ENCODE measurements at places on chromosomes 16 and 17.

GRCh38 chr17:40499551-40500189 lies 1.8 kb downstream of the TNS4 start:
- DNase-seq, result no peak

GRCh38 chr17:43864161-43864984 lies 17.4 kb downstream of the CD300LG start:
- DNase-seq, result no peak

GRCh38 chr16:19361587-19361986 lies 56.1 kb upstream of the TMC5 start:
- no peak for DNase-seq

DNA sequence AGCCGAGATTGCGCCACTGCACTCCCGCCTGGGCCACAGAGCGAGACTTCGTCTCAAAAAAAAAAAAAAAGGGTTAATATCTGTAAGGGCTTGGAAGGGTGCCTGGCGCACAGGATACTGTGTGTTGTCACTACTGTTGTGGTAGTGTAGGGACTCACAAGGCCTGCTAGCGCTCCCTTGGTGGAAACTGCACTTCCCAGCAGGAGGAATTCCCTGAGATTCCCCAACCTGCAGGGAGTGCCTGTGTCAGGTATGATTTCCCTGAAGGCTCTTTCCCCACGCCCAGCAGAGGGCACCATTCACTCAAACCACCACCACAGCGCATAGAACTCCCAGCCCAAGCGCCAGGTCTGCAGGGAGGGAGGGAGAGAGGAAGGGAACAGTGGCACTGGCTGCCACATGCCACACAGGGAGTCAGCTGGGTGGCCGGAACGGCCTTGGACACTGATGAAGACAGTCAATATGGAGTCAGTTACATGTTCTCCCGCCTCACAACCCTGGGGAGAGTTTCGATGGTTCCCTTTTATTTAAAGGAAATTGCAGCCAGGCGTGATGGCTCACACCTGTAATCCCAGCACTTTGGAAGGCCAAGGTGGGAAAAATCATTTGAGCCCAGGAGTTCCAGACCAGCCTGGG lies 32.7 kb upstream of the CDH1 start:
- peak; percentile 72 for DNase-seq

GRCh38 chr17:30557916-30558685 lies 80.9 kb downstream of the GOSR1 start:
- no peak for DNase-seq

Data from anterior cingulate cortex (tissue), 58 donors.